Stimulated activated CD4-positive, alpha-beta T cell treated with anti-CD3 and anti-CD28 coated beads, Interleukin-15, amount 100 ng/mL, for 48 hours (primary cell): ENCODE measurements at places on chromosomes 4 and X.

GRCh38 chr4:186688150-186688943 lies 35.3 kb downstream of the FAT1 start:
- no peak for DNase-seq

DNA sequence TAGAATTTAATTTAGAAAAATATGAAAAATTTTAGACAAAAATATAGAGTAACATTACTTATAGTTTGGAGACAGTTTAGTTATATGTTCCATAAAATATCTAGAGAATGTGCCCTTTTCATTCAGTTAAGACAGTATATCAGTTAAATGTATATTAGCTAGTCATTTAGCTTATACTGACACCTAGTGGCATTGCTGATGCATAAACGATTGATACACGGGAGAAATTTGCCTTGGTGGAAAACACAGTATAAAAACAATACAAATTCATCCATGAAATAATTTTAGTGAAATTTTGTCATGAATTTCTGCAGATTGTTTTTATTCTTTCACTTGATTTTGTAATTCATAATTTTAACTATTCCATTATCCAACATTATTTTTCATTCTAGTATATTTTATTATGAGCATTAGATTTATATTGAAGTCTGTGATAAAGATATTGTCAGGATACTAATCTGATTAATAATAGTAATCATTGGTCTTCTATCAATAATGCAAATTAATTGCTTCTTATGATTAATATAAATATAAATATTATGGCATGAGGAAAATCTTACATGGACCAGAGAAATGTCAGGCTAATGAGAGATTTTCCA lies 219.0 kb downstream of the TLL1 start:
- DNase-seq: no peak

- no peak for DNase-seq
Observed at GRCh38 chr4:1663549-1663948, 20.6 kb downstream of the FAM53A start.

- DNase-seq: no peak
Observed at GRCh38 chr4:53039741-53040458, 177.8 kb downstream of the RASL11B start.

GRCh38 chr4:124696182-124696581 lies 16.4 kb downstream of the ANKRD50 start:
- no peak for DNase-seq

DNA sequence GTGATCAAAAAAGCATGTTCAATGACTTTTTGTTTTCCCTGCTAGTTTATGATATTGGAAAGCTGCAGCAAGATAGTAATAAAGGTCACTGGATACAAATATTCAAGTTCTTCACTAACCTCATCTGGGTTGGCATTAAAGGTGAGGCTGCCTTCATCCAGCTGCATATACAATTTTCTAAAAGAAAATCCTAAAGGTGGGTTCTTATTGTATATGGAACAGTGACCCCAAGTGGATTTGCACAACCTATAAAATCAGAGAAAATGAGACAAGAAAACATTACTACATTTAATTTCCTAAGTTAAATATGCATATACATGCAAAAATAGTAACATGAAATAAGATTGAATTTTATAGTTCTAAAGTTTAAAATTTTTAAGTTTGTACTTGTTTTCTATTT lies 23.9 kb downstream of the FBXO8 start:
- no peak for DNase-seq

- no peak for DNase-seq
Observed at GRCh38 chr4:80189956-80190677, 7.2 kb upstream of the PRDM8 start.

DNA sequence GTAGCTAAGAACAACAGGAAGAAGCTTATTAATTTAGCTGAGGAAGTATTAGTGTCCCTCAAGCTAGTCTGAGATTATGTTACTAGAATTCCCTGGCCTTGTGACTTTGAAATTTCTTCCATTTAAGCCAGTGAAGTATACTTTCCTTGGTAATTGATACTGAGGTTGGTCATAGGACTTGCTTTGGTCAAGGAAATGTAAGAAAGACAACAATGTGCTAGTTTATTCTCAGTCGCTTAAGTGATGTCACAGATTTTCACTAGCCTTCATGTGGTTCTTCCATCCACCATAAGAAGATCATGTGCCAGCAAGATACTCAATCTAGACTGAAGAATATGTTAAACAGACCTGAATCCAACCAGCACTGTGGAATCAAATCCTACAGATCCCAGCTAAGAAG lies 1140.1 kb downstream of the TECRL start:
- DNase-seq: no peak

DNA sequence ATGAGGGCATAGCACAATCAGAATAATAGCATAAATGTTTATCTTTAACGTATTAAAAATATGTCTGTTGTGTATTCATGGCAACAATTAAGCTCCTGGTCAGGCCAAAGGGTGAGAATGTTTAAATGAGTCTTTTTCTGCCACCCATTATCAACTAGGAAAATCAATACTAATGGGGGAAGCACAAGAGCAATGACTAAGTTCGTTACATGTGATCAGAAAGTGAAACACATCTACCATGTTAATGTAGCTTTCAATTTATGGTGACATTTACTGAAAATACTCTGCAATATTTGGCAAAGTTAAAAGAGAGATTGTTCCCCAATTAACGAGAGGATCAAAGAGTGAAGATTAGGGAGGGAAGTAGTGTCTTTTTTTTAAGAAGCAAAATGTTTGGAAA lies 143.7 kb downstream of the NAA11 start:
- DNase-seq: no peak

- DNase-seq: no peak
Observed at GRCh38 chr4:83708500-83709175, 172.7 kb downstream of the GPAT3 start.

GRCh38 chrX:112043997-112044396 lies 38.6 kb downstream of the TRPC5 start:
- DNase-seq: no peak

DNA sequence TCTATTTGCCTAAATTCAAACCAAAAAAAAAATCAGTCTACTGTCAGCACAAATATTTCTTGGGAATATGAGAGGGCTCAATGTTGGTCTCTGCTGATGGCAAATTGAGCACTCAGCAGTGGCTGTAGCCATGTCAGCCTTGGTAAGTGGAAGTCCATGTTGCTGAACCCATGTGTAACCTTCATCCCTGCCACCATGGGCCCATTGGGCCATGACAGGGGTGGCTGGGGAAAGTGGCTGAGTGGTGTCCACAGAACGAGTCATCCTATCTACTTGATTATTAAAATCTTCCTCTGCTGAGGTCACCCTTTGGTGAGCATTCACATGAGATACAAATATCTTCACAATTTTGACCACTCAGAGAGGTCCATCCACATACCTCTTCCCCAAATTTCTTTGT lies 56.8 kb upstream of the FAM9B start:
- DNase-seq: no peak

DNA sequence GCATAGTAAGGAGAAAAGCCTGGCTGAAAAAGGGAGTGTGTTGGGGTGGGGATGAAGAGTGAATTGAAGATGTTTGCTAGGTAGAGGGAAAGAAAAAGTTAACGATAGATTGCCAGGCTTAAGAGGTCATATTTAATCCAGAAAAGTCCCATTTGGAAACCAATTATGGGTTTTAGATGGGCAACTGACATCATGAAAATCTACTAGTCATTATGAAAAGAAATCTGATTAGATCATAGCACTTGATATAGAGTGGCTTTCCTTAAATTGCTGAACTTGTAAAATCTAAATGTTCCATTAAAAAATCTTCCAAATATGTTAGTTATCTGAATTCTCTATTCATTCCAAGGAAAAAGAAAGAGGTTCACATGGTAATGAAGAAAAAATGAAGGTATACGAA lies 37.5 kb upstream of the IL21 start:
- DNase-seq: no peak

DNA sequence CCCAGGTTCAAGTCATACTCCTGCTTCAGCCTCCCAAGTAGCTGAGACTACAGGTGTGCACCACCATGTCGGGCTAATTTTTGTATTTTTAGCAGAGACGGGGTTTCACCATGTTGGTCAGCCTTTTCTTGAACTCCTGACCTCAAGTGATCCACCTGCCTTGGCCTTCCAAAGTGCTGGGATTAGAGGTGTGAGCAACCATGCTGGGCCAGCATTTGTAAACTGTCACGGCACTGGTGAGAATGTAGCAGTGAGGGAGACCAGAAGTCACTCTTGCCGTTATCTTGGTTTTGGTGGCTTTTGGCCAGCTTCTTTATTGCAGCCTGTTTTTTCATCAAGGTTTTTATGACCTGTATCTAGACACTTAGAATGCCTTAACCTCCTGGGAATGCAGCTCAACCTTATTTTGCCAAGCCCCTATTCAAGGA lies 22.4 kb downstream of the PCDH18 start:
- no peak for DNase-seq

DNA sequence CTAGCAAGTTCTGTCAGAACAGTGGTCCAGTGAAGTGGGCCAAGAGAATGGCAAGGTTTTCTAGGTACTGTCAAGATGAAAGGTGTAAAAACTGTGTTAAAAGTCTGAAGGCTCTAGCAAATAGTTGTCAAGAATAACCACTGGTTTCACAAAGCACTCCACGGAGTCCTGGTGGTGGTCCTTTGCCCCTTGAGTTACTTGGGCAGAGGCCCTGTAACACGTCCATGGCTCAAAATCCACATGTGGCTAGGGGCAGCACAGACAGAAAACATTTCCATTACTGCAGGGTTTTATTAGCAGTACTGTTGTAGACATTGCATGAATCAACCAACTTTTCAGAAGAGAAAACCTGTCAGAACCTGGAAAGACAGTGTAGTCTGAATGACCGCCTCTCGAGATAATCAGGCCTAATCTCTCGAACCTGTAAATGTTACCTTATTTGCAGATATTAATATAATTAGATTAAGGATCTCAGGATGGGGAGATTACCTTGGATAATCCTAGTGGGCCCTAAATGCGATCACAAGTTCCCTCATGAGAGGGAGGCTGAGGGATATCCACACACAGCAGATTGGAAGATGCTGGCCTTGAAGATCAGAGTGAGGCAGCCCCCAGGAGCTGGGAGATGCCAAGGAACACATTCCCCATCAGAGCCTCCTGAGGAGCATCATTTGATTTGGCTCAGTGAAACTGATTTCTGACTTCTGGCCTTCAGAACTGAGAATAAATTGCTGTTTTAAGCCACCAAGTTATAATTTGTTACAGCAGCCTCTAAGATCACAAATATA lies 34.7 kb downstream of the ERVMER34-1 start:
- no peak for DNase-seq

DNA sequence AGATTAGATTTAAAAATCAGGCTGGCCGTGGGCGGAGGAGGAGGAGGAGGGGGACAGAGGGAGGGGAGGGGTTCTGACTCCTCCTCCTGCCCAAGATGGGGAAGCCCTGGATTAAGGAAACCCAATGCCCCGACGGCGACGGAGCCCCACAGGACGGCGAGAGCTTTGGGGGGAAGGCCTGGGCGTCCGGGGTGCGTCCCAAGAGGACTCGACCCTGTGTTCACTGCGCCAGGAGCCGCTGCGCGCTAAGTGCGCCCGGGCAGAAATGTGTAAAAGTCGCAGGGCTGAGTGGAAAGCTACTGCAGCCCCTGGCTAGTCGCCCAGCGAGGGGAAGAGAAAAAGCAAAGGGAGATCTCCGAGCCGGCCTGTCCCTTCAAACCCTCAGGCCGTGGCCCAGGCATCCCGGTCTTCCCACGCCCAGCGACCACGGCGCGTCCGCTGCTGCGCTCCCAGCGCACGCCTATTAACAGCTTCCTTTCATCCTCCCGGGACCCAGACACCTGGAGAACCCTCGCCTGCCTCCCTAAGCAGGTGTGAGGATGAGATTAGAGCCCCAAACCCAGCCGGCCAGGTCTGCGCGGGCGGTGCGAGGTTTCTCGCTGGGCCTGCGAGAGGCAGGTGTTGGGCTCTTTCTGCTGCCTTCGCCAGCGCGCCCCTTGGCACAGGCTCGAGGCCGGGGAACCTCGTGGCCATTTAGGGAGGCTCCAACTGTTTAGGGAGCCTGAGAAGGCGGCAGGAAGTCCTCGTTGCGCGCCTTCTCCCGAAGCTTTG lies 1.4 kb upstream of the RPS6KA3 start:
- DNase-seq: no peak

DNA sequence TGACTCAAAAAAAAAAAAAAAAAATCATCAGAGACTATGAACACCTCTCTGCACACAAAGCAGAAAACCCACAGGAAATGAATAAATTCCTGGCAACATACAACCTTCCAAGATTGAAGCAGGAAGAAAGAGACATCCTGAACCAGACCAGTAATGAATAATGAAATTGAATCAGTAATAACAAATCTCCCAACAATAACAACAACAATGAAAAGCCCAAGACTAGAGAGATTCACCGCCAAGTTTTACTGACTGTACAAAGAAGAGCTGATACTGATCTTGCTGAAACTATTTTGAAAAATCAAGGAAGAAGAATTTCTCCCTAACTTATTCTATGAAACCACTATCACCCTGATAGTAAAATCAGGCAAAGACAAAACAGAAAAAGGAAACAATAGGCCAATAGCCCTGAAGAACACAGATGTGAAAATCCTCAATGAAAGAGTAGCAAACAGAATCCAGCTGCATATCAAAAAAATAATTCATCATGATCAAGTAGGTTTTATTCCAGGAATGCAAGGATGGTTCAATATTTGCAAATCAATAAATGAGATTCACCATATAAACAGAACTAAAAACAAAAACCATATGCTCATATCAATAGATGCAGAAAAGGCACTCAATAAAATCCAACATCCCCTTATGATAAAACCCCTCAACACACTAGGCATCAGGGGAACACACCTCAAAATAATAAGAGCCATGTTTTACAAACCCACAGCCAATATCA lies 31.0 kb upstream of the PLK4 start:
- no peak for DNase-seq

DNA sequence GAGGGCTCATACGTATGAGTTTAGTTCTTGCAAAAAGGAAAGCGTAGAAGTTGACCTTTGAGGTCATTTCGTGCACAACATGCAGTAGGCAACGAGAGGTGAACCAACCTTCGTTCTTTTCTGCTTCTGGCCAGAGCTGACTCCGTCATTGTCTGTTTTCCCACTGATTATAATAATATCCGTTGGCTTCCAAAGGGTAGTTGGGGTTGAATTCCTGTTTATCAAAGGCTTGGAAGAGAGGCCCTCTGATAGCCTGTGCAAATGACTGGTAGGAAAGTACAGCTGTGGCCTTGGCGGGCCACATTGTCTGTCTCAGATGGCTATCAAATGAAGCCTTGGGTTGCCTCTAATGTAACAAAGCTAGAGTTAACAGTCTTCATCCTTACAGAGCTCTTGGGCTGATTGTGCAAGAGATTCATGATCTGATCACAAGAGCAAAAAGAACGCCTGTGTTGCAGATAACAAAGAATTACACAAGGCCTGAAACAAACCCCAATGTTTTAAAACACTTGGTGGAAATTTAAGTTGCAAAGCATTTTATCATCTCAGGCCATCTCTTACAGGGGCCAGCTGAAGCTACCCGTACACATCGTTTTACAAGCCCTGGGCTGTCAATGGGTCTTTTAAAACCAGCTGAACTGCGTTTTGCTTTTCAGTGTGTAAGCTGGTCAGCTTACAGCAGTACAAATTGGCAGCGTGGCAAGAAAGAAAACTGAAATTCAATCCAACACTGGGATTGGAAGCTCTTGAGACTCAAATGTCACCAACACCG lies 46.1 kb upstream of the FAM9C start:
- DNase-seq: no peak

DNA sequence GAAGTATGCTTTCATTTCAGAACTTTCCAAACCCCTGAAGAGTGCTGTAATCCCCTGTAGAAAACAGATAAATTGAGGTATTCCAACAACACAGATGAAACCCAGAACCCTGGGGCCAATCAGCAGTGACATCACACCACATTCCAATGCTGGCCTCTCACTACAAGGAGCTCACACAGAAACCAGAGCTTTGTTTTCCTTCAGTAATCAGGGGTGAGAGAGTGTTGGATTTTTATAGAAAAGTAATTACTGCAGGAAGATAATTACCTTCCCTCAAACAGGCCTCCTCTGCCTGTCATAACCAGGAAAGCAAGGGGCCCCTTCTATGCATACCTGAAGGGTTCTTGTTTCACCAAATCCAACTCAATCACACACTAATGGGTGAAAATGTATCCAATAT lies 246.2 kb downstream of the SCFD2 start:
- no peak for DNase-seq
